ENCODE measurements at places on chromosomes 1 and 21.

DNA sequence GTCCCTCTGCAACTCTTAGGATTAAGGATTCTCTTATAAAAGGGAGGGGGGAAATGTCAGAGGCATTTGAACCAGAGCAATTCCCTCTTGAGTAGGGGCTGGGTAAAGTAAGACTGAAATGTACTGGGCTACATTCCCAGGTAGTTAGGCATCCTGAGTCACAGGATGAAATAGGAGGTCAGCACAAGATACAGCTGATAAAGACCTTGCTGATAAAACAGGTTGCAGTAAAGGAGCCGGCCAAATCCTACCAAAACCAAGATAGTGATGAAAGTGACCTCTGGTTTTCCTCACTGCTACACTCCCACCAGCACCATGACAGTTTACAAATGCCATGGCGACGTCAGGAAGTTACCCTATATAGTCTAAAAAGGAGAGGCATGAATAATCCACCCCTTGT is 14.3 kb upstream of the COX20 start:
- no peak for DNase-seq

GRCh38 chr1:95650631-95651030 is 416.6 kb downstream of the RWDD3 start:
- no peak for DNase-seq

- DNase-seq, result peak; percentile 32
Measured at GRCh38 chr1:27403065-27403726, 10.8 kb downstream of the GPR3 start.

GRCh38 chr21:24110846-24111245 is 1496.4 kb downstream of the MRPL39 start:
- no peak for DNase-seq

DNA sequence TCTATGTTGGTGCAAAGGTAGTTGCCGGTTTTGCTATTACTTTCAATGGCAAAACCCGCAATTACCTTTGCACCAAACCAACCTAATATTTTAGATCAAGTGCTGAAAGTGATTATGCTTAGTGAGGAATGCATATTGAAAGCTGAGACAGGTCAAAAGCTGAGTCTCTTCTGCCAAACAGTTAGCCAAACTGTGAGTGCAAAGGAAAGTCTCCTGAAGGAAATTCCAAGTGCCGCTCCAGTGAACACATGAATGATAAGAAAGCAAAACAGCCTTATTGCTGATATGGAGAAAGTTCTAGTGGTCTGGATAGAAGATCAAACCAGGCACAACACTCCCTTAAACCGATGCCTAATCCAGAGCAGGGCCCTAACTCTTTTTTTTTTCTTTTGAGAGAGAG is 83.1 kb upstream of the ERRFI1 start:
- DNase-seq, result no peak

DNA sequence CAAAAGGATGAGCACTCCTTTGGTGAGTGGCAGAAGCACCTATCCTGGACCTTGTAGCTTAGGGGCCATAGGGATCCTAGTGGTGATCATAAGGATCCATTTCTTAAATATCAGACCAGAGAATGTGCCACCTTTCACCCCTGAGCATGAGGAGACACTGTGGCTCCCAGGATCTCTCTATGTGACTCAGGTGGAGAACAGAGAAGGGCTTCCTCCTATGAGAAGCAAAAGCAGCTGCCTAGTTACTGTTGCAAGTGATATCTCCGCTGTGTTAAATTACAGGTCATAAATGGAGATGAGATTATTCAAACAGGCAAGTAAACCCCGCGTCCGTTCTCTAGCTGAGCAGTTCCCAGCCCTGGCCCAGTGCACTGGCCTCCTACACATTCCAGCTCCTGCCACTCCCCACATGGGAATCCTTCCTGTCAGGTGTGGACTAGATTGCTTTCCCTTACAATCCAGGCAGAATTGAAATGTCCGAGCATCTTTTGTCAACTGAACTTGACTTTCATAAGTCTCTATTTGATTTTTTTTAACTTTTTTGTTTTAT is 26.3 kb downstream of the CLEC20A start:
- DNase-seq, result no peak

- DNase-seq, result peak; percentile 81
Measured at GRCh38 chr1:21869620-21870121, 57.6 kb downstream of the LDLRAD2 start.

DNA sequence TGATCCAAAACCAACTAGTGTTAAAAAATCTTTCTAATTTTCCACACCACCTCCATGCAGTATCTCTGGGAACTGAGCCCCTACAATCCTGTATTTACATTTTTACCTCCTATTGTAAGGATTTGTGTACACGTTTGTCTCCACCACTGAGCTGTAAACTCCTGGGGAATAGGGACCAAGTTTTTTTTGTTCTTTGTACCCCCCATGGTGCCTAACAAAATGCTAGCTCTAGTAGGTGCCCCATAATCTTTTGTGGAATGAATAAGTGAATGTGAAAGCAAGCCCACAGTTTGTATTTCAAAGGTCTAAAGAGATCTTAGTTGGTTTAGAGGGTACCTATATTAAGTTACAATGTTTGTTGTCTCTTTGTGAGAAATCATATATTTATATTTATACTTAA is 879 bp upstream of the WLS start:
- no peak for DNase-seq

- no peak for DNase-seq
Measured at GRCh38 chr21:44884097-44884496, 10.6 kb upstream of the PTTG1IP start.

- DNase-seq, result no peak
Measured at GRCh38 chr1:154729577-154729976, 121.6 kb upstream of the ADAR start.

- DNase-seq, result no peak
Measured at GRCh38 chr1:74753104-74753503, 20.2 kb downstream of the TYW3 start.

DNA sequence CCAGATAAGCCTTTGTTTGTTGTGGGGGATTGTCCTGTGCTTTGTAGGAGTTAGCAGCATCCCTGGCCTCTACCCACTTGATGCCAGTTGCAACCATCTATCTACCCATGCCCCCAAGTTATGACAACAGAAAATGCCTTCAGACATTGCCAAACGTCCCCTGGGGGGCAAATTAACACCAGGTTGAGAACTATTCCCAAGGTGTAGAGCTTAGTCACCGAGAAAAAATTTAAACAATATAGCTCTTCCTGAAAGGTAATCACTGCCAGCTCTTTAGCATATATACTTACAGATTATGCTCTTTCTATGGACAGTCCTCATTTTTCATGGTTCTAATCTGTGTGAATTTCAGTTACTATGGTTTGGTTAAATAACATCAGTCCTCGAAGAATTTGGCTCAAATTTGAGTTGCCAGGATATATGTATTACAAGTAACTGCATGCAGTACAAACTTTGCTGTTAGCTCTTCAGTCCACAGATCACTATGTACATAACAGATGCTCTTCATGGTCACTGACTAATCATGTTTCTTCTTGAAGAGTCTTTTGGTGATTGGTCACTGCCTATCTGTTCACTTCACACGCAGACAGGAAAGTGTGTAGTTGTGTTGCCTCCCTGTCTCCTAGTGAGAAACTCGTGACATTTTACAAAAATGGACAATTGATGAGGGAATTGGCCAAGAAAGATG is 25.2 kb downstream of the MAPKAPK2 start:
- no peak for DNase-seq

DNA sequence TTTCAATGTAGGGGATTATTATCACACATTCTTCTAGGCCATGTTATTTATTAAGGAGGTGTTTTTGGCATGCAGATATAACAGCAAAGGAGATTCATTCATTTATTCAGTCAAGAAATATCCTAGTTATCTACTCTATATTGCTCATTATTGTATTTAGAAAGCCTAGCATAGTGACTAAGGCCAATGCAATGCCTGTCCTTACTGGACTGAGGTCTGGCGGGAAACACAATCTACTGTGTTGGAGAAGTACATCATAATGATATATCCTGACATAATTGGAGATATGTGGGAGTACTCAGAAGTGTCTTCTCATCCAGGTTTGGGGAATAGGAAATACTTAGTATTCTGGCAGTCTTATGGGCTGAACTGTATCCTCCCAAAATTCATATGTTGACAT is 421.5 kb upstream of the USP24 start:
- no peak for DNase-seq

- no peak for DNase-seq
Measured at GRCh38 chr1:185570962-185571361, 163.2 kb upstream of the HMCN1 start.

DNA sequence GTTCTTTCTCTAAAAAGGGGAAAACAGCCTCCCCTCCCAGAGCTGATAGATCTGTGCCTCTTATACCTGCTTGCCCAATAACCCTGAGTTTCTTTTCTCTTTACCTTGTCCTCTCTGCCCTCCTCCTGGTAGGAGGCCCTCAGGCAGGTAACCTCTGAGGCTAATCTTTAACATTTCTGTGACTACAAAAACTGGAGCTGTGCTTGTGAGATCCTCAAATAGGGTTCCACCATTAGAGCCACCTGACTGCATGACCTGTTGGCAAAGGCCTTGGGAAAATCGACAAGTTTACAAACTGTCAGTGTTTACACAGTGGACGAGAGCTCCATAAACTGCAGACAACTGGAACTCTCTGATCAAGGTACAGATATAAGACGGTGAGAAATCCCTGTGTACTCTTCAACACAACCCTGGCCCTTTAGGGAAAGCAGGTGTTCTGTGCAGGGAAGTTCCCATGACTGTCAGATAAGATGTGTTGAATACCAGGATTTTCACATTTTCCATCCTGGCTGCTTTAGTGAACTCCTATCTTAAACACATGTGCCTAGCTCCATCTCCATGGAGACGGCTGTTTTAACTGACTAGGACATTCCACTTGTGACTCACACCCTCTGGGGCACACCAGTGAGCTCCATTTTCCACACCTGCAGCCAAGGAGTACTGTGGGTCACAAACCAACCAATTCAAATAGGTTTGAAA is 38.3 kb downstream of the ECE1 start:
- peak; percentile 84 for DNase-seq

- DNase-seq, result no peak
Measured at GRCh38 chr1:94934551-94934950, 7.6 kb upstream of the CNN3 start.

DNA sequence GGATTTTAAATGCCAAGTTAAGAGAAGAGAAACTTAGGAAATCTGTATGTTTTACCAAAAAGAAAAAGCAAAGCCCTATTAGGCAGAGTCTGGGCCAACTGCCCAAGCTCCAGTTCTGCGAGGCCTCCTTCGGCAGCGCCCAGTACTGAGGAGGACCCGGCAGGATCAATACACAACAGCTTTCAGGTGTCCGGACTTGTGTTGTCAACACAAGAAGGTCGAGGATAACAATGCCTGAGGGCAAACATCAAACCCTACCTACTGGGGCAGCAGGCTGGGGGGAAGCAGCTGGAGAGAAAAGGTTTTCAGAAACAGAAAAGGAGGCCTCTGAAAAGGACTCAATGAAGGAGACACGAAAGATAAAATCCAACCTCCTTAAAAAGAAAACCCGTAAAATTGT is 98.1 kb upstream of the GJB5 start:
- no peak for DNase-seq

Data from GM04504 (cell line).